ENCODE measurements at places on chromosomes 2 and 18.

- no peak for DNase-seq
Measured at GRCh38 chr18:10033016-10033399, 119.2 kb downstream of the VAPA start.

DNA sequence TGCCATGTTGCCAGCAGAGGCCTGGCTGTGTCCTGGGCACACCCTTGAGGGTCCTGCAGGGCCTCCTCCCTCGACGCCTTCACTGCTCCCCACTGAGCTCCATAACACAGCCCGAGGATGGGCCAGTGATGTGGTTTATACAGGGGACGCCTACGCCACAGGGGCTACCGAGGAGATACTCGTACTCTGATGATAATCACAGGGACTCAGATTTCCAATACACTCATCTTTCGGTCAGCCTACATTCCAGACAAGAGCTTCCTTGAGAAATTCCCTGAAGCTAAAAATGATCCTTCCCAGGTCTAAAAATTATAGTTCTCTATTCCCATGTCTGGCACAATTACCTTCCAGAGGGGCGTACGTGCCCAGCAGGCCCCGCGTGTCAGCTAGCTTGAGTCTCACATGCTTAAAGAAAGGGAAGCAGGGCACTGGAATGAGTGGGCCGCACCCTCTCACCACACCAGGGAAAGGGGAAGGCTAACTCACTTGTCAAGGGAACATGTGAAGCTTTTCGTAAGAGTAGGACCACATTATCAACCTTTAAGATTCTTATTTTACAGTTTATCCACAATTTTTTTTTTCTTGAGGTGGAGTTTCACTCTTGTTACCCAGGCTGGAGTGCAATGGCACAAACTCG is 159.5 kb upstream of the NDUFV2 start:
- DNase-seq: no peak

- DNase-seq: no peak
Measured at GRCh38 chr18:2969695-2970094, 43.2 kb downstream of the LPIN2 start.

DNA sequence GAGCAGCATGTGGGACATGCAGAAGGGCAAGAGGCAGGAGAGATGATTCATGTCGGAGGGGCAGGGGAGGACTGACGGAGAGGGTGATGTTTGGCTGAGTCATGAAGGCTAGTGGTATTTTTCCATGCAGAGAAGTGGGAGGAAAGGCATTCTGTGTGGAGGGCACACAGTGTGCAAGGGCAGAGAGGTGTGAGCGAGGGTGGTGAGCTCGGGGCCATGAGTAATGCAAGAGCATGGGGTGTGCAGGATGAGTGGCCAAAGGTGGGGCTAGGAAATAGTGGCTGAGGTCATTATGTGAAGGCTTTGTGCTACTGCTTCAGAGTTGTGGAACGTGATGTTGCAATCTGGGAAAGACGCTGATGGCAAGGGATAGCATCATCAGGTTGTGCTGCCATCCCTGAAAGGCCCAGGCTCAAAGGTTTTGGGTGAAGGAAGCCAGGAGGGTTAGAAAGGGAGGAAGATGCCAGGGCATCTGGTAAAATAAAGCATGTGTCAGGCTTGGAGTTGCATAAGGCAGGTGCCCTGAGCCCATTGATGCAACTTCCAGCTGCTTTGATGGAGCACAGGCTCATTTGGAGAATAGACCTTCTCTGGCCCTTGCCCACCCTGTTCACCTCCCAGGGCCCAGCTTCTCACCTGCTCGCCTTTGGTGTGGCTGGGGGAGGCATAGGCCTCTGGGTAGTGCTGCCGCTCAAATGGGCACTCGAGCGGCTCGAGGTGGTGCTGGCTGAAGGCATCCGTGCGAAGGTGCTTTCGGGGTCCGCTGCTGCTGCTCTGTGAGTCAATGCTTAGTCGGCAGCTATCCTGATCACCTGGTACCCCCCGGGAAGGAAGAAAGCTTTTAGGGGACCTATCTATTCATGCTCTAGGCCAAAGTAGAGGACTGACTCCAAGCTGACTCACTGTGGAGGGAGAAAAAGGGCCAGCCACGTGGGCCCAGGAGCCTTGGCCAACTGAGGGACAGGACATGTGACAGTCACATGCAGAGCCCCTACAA is 37.5 kb downstream of the PAX8 start:
- peak; percentile 97 for DNase-seq

GRCh38 chr2:53517406-53517805 is 250.2 kb upstream of the CHAC2 start:
- DNase-seq: no peak

DNA sequence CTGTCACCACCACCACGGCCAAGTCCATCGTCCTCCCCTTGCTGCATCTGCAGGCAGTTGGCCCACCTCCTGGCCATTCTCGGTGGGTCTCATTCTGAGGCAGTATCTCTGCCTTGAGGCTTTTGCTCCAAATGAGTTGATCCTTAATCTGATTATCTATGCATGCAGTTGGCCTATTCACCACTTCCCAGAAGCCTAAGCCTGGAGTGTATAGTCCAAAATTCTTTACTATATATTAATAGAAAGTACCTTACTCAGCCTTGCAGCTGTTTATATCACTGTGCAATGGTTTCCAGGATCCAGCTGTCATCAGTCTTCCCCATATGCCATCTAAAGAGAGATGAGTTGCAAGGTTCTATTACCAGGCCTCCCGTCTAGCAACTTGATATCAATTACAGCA is 292.4 kb downstream of the SS18 start:
- no peak for DNase-seq

DNA sequence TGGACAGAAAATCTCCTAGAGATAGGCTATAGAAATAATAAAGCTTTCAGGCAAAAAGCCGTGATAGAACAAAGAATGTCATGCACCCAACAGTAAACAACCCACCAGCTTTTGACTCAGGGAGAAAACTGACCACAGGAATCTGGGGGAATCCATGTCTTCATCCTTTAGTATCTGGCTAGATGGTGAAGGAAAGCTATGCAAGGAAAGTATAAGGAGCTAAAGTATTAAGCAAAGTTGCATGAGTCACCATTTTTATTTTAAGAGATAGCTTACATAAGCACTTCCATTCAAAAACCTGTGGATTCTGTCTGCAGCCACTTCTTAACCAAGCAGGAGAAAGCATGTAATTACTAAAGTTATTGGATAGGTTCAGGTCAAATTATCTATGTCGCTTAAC is 363.8 kb downstream of the LRP1B start:
- no peak for DNase-seq

DNA sequence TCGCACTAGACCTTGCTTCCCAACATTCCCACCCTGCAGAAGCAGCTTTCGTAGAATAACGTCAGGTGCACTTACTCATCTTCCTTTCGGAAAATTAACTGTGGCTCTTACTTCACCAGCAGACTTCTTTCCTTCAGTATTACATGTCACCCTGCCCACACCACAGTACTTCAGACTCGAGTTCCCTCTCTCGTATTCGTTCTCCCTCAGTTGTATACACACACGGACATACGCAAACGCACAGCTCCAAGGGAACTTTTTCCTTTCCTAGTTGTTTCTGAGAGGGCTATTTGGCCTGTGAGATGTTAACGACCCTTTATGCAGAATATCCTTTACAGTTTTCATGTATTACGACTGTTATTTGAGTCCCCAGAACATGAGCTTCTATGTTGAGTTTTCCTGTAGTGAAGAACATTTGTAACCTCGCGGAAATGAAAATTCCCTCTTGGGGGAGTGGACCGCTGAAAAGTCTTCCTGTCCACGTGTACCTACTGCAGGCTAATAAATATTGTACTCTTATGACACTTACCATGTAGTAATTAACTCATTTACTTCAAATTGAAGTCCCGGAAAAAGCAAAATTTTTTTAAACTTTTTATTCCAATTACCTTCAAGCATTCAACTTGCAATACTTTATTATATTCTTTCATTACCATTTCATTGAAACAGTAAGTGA is 908 bp downstream of the ERLEC1 start:
- DNase-seq: no peak

GRCh38 chr2:151670846-151671597 is 63.3 kb downstream of the NEB start:
- DNase-seq: no peak
